AG10803 (cell line): ENCODE measurements at places on chromosomes 11 and 22.

- no peak for DNase-seq
Measured at GRCh38 chr11:121928597-121929580, 187.1 kb downstream of the BLID start.

DNA sequence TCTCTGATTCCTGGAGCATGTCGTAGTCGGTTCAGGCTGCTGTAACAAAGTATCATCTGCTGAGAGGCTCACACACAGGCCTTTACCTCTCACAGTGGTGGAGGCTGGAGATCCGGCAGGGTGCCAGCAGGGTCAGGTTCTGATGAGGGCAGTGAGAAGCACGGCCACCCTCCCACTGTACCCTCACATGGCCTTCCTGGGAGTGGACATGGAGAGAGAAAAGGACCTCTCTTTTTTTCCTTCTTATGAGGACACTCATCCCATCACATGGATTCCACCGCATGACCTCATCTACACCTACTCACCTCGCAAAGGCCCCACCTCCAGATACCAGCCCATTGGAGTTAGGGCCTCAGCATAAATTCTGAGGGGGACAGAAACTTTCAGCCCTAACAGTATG is 99.5 kb downstream of the BCR start:
- DNase-seq, result no peak

GRCh38 chr11:62497132-62497801 is 49.3 kb downstream of the AHNAK start:
- peak; percentile 68 for DNase-seq

- peak; percentile 32 for DNase-seq
Measured at GRCh38 chr11:93051186-93051585, 81.7 kb downstream of the MTNR1B start.

DNA sequence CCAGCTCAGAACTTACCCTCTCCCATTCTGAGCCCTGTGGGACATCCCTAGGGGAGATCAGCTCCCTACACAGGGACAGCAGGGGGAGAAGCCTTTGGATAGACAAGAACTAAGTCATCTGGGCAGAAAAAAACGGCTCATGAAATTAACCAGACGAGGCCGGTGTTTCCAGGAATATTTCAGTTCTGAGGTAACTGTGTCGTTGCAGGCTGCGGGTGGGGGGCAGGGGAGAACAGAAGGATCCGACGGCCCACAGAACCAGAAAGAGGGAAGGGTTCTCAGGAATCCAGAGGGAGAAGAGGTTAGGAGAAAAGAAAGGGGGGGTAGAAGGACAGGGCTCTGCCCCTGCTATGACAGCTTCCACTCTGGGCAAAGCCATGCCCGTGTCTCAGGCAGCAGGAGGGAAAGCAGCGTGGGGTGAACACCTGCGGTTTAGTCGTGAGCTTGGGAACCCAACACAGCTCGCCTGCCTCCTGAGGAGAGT is 3.6 kb downstream of the CLCF1 start:
- DNase-seq, result no peak

GRCh38 chr11:14308114-14308896 is 50.7 kb downstream of the RRAS2 start:
- DNase-seq, result peak; percentile 51

GRCh38 chr11:128553662-128554362 is 33.5 kb downstream of the ETS1 start:
- DNase-seq, result no peak

DNA sequence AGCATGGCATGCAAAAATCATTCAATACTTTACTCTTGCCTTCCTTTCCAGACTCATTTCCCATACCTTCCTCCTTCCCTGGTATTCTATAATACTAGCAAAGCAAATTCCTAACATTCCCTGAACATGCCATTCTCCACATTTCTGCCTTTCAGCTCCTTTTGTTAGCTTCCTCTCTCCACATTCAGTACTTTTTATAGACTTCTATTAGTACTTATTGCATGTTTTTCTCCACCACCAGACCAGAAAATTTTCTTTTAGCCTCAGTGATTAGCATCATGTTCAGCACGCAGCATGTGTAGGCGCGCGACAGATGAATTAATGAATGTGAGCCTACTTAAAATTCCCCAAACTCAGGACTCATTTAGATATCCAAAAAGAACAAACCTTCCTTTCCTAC is 935.3 kb downstream of the DLG2 start:
- peak; percentile 0 for DNase-seq

- DNase-seq, result peak; percentile 56
Measured at GRCh38 chr11:32960553-32961164, 55.0 kb upstream of the DEPDC7 start.

DNA sequence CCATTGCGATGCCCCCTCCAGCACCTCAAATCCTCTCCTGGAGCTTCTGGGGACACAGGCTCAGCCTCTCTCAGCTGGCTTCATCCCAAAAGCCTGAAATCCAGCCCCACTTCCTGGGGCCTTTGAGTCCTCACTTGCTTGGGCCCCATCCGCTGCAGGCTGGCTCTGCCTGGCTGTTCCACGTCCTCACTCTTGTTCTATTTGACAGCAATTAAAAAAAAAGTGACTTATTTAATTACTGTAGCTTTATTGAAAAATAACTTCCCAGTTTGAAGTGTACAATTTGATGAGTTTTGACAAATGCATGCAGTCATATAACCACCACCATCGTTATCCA is 27.2 kb downstream of the PARVG start:
- DNase-seq, result no peak

- DNase-seq, result peak; percentile 61
Measured at GRCh38 chr11:85595285-85595884, 31.8 kb downstream of the DLG2 start.

- DNase-seq, result peak; percentile 37
Measured at GRCh38 chr11:45022294-45023064, 71.8 kb upstream of the TP53I11 start.

DNA sequence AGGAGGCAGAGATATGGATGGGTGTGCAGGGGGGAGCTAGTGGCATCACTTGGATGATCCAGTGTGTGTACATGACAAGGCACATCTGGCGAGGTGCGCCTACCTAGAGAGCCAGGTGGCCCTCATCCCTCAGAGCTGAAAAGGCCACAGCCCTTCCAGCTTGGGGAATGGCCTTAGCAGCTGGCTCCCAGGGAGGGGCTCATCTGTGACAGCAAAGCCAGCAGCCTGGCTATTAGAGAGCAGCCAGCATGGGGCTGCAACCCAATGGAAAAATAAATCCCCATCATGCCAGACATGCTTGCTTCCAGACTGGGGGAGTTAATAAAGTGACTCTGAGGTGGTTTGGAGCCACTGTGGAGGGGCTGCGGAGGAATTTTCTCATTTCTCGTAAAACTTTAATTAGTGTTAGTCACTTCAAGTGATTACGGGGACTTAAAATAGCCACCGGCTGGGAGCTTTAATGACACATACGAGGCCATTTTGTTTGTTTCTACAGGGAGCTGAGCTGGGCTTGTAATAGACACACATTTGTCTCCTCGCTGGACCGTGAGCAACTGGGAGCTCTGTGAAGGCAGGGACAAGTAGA is 111.2 kb upstream of the ALX4 start:
- no peak for DNase-seq

GRCh38 chr22:49418943-49419342 is 408.7 kb downstream of the BRD1 start:
- DNase-seq, result no peak

GRCh38 chr22:38035530-38035885 is 21.7 kb upstream of the PICK1 start:
- no peak for DNase-seq

DNA sequence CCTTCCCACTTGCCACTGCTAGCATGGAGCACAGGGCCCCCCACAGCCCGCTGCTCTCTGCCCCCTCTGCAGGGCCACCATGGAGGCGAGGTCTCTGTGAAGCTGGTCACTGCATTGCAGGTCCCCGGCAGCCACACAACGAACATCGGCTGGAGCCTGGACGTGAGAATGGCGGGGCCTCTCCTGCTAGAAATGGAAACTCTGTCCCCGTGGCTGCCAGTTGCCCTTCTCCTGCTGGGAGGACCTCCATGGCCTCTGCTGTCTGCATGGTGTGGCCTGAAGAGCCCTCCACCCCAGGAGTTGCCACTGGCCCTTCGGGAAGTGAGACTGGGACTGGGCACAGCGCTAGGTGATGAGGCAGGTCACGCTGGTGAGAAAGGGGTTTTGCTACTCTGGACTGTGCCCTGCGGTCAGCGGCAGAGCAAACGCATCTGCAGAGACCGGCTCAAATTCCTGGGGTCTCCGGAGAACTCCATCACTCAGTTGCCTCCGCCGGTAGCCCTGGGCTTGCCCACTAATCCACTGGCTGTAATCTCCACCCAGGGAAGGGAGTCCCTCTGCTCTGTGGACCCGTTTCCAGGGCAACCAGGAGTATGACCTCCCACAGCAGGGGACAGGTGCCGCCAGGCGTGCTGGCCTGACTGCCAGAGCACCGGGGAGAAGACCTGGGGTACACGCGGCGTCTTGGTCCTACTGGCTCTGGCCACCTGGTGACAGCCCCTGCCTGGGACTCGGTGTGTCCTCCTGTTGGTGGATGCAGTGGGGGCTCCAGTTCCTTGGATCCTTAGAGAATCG is 806.3 kb downstream of the BRD1 start:
- DNase-seq, result no peak

DNA sequence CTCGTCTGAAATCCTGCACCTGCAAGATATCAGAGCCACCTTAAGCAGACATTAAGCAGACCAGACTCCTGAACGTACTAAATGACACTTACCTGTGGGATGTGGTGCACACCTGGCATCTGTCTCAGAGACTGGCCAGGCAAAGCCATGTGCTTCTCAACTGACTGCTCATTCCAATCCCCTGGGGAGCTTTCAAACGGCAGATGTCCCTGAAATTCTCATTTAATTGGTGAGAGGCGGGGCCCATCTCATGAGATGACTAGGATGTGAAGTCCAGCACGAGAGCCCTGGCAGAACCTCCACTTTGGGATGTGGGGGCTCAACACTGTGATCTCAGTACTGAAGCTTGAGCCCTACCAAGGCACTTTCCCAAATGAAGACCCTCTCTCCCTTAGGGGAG is 84.9 kb upstream of the HMGXB4 start:
- DNase-seq, result no peak

GRCh38 chr22:34623580-34623979 is 442.4 kb upstream of the ISX start:
- DNase-seq, result no peak

DNA sequence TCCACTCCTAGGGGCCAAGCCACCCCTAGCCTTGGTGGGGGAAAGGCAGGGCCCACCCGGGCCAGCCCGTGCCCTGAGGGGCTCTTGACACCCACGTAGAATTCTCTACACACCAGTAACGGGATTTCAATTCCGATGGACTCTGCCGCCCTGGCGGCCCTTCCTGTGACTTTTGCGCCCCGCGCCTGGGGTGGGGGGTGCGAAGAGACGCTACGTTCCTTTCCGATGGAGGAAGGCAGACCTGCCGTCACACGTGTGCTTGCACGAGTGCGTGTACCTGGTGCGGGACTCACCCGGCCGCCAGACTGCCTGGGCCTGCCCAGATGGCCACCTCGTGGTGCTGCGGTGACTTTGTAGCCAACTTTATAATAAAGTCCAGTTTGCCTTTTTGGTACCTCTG is 5.5 kb downstream of the NPAS4 start:
- no peak for DNase-seq
